Suprapubic skin (tissue), 4 donors: ENCODE measurements at places on chromosomes 13 and 19. TPM values are rescaled to one million over a fixed set of nuclear protein-coding genes. Genes with fewer than 3 reads are reported as not detected.

- DNase-seq = no peak
Measured at GRCh38 chr13:44769686-44770085, 193.6 kb upstream of the TSC22D1 start.

DNA sequence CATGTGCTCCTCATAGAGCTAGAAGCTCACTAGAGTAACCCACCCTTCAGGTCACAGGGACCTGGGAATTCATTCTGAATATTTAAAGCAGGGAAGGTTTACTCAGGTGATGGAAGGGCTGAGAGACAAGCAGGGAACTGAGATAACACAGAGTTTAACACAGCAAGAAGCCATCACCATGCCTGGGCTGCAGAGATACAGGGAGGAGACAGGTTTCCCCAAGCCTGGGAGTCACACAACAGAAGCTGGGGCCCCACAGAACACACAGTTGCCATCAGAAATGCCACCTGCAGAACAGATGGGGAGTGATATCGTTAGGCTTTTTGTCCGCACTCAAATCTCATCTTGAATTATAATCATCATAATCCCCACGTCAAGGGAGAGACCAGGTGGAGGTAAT lies 7.9 kb upstream of the CYSLTR2 start:
- DNase-seq = no peak

- DNase-seq = no peak
Measured at GRCh38 chr13:61905054-61905453, 489.4 kb upstream of the PCDH20 start.

- no peak for DNase-seq
Measured at GRCh38 chr13:20798027-20798426, 24.3 kb upstream of the EEF1AKMT1 start.

DNA sequence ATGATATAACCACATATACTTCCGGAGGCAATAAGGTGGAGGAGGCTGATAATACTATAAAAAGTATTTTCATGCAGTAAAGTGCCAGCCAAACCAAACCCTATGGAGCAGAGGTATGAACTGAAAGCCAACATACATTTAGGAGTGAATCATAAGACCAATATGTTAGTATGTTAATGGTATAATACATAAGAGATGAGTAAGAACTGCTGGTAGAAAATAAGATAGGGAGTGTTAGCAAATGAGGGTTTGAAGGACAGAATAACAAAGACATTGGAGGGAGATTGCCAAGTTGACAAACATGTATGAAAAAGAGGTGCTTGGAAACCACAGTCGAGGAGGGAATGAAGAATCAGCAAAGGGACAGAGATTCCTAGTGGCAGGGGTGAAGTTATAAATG lies 10.8 kb downstream of the ENOX1 start:
- DNase-seq = no peak

GRCh38 chr13:68185444-68186141 lies 955.5 kb upstream of the PCDH9 start:
- DNase-seq = no peak

DNA sequence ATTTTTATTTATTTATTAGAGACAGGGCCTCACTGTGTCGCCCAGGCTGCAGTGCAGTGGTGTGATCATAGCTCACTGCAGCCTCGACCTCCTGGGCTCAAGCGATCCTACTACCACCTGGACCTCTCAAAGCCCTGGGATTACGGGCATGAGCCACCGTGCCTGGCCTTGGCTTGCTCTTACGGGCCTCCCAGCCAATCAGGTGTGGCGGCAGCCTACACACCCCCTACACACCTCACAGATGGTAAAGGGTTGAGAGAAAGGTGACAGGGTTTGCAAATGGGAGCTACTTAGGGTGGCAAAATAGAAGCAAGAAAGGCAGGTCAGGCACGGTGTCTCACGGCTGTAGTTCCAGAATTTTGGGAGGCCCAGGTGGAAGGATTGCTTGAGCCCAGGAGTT lies 1.0 kb upstream of the ZBTB32 start:
- DNase-seq = no peak

- DNase-seq = no peak
Measured at GRCh38 chr13:46403851-46404732, 17.0 kb upstream of the RUBCNL start.

DNA sequence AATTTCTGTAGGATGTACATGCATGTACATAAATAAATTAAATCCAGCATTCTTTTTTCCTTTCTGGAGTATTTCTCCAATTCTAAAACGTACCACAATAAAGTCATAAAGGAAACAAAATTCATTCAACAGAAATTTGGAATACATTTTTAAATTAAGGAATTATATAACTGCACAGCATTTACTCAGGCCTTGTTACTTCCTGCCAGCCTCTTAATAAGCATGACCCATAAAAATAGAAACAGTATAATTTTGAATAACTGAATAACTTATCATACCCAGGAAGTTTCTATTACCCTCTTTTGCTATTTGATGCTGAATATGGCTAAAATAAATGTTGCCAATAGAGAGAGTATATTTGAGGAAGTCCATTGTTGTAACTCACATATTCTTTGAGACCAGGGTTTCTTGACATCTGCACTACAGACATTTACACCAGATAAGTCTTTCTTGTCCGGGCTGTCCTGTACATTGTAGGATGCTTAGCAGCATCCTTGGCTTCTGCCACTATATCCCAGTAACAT lies 178.2 kb downstream of the KLF12 start:
- no peak for DNase-seq

GRCh38 chr19:54262066-54262465 lies 5.0 kb upstream of the LILRB5 start:
- DNase-seq = peak; percentile 66

DNA sequence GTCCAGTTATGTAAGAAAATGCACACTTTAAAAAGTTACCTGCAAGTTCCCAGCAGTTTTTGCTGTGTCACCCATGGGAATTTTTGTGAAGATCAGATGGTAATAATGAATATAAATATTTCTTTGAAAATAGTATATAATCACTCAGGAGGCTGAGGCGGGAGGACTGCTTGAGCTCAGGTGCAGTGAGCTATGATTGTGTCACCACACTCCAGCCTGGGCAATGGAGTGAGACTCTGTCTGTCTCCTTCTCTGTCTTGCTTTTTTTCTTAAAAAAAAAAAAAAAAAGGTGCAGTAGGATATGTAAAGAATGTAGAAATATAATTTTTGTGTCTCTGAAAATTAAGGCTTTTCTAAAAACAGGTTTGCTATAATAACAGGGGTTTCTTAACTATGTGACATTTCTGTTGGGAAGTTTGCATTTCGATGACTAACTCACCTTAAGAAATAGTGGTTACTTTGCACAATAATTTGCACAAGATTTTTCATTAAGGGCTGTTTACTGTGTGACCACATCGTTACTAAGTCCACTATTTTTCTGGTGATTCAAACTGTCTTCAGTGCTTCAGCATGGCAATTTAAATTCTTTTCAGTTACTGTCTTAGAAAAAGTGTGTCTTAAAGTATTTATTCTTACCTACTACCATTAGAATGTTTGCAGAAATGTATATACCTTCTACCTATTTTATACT lies 37.3 kb downstream of the DNAJC3 start:
- no peak for DNase-seq

DNA sequence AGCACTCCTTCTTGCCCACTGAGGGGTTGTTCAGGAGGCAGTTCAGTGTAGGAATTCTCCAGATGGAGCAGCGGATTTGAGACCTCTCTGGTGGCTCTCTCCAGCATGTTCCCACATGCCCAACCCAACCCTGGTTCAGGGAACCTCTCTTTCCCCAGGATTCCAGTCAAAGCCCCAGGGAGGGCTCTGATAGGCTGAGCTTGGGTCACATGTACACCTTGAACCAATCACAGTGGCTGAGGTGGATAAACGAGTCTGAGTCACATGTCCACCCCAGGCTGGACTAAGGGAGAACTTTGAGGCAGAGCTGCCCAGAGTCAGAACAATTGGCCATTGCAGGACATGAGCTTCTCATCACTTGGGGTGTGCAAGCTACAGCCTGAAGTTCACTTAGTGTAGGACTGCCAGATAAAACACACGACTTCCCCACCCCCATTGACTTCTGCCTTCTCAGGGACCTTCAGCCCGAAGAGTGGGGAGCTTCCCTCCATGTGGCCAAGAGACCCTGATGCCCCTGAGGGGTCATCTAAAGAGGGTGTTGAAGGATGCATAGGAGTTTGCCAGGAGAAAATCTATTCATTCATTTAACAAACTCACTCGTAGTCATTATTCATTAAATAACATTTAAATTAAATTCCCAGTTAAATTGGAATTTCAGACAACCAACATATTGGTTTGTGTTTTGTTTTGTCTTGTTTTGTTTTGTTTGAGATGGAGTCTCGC lies 4.0 kb upstream of the MAST3 start:
- DNase-seq = no peak

- no peak for DNase-seq
Measured at GRCh38 chr19:47469363-47469700, 2.4 kb downstream of the SLC8A2 start.

DNA sequence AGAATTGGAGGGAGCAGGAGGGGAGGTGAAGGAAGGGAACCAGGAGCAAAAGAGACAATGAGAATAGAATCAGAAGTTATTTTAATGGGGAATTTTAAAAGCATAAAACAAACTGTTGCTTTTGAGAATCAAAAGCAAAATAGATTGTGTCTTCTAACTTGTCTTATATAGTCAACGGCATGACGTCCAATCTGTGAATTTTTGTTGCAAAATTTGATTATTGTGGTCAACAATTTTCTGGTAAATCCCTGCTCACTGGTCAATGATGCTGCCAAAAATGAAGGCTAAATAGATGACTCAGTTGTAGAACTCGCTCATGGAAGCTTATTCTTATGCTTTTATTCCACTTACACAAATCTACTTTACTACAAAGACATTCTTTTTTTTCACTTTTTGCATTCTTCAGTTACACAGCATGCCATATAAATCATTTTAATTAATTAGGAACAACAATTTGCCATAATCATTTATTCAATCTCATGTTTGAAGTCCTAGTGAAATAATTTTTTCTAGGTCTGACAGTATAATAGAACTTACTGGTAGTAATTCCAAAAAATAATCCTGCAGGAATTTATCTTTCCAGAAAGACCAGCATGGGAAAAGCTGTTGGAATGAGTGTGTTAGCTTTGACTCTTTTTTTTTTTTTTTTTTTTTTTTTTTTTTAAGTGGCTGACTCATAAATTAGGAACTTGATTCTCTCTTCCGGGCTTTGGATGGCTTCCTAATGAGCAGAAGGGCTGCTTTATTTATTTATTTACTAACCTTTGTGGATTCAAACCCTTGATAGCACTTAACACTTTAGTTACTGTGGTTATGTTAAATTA lies 256.9 kb downstream of the SPRY2 start:
- no peak for DNase-seq

GRCh38 chr13:98519976-98520375 lies 56.9 kb downstream of the STK24 start:
- no peak for DNase-seq

DNA sequence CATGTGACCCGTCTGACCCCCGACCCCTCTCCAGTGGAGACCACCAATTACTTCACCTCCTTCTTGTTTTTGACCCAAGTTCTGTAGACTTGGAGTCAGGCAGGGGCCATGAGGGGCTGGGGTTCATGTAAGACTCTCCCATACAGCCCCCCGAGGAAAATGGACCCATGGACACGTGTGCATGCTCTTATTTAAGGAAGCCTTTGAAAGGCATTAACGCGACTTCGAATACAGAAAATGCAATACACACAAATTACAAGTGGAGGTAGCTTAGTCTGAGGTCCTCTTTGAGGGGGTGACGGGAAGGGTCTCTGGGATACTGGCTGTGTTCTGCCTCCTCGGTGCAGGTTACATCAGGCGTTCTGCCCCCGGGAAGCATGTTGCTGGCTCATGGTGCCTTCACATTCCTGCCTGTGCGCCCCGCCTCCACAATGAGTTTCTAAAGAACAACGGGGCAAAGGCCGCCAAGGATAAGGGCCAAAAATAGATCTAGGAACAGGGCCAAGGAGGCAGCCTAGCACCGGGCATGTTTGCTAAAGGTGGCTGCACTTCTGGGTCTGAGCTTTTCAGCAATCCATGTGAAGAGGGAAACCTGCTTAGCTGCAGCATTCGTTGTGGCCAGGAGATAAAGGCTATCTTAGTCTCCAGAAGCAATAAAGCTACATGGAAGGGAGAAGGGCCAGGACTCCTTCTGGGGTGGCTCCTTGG lies 54.5 kb downstream of the RAB20 start:
- DNase-seq = no peak

GRCh38 chr13:64505336-64505910 lies 2724.7 kb downstream of the PCDH9 start:
- no peak for DNase-seq

GRCh38 chr13:23960566-23961156 lies 63.4 kb upstream of the C1QTNF9B start:
- DNase-seq = no peak

- no peak for DNase-seq
Measured at GRCh38 chr19:36051236-36051635, 2.8 kb downstream of the THAP8 start.

- DNase-seq = no peak
Measured at GRCh38 chr13:45198924-45199323, 1.9 kb downstream of the KCTD4 start.

- DNase-seq = no peak
Measured at GRCh38 chr19:39676004-39676403, 20.3 kb downstream of the LGALS16 start.

DNA sequence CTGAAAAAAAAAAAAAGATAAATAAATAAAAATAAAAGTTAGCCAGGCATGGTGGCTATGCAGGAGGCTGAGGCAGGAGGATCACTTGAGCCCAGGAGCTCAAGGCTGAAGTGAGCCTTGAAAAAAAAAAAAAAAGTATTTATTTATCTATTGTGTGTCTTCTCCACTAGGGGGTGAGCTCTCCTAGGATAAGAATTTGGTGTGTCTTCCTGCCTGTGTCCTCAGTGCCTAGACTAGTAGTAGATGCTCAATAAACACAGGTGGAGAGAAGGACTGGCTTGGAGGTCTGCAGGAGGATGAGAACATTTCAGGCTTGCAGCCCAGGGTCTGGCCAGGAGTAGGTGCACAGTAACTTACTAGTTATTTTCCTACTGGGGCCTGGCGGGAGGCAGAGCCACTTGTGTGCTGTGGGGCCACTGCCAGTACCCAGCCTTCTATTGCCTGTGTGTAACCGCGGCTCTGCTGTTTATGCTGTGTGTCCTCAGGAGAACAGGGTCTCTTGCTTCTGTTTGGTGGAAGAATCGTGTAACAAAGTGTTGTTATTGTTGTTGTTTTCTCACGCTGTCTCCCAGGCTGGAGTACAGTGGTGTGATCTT lies 5.4 kb downstream of the LMTK3 start:
- DNase-seq = no peak

Gene ZNF429
- total RNA-seq = 16.7 TPM

Gene CDC42EP5
- 4.2 TPM for total RNA-seq

Gene IQCN
- total RNA-seq = 8.1 TPM

Gene ZNF579
- 3.1 TPM for total RNA-seq

Gene ZNF557
- 8.6 TPM for total RNA-seq

Gene TTYH1
- total RNA-seq = 11.2 TPM

Gene PRSS57
- total RNA-seq = not detected

Gene WTIP
- total RNA-seq = 15.3 TPM

Gene ZNF565
- 7.4 TPM for total RNA-seq

Gene NFKBIB
- 18.1 TPM for total RNA-seq

Gene CYP4F11
- total RNA-seq = 0.19 TPM

Gene DKKL1
- total RNA-seq = not detected

Gene ZNF555
- 2.7 TPM for total RNA-seq

Gene SIGLEC12
- total RNA-seq = not detected

Gene ZGLP1
- 7.2 TPM for total RNA-seq

Gene TMEM59L
- 1.4 TPM for total RNA-seq

Gene LILRA2
- total RNA-seq = 0.15 TPM
